ENCODE measurements at places on chromosomes 12 and 14. TPM values are rescaled to one million over a fixed set of nuclear protein-coding genes. Genes with fewer than 3 reads are reported as not detected.
A peak's percentile ranks its signal among the peaks of the same experiment; 100 is the strongest.

GRCh38 chr12:98838231-98838647, 193.1 kb downstream of the APAF1 start:
- no peak for DNase-seq

PRMT5 gene
- total RNA-seq, result 56.6 TPM

INSM2 gene
- not detected for total RNA-seq

DNA sequence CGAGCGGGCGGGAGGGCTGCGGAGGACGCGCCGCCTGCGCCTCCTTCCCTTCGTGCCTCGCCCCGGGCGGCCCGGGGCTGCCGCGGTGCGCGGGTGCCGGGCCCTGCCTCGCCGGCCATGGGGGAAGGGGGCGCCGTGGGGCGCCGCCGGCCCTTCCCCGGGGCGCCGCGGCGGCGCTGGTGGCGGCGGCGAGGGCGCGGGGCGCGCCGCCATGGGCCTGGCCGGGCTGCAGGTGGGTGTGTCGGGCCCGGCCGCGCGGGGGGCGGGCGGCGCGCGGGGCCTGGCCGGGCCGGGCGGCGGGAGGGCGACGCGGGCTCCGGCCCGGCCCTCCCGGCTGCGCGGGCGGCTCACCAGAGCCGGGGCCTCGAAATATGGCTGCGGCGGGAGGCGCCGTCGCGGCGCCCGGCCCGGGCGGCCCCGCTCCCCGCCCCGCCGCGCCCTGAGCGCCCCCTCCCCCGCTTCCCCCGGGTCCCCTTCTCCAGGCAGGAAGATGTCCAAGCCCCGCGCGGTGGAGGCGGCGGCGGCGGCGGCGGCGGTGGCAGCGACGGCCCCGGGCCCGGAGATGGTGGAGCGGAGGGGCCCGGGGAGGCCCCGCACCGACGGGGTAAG, 5.1 kb downstream of the KMT5A start:
- peak; percentile 48 for DNase-seq

DNA sequence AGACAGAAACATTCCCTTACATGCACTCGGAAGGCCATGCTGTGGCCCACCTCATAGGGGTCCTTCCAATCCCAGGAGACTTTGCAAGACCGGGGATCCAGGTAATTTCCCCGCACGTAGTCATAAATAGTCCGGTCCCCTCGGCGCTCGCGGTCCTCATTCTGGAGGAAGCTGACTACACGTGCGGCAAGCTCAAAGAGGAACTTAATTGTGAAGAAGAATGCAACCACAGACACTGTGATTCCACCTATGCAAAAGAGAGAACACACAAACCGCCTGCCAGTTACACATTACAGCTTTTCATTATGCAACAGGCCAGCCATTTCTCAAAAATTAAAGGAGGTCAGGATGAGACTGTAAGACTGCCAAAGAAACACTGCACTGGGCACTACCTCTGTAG, 28.4 kb downstream of the AREL1 start:
- no peak for DNase-seq

DNA sequence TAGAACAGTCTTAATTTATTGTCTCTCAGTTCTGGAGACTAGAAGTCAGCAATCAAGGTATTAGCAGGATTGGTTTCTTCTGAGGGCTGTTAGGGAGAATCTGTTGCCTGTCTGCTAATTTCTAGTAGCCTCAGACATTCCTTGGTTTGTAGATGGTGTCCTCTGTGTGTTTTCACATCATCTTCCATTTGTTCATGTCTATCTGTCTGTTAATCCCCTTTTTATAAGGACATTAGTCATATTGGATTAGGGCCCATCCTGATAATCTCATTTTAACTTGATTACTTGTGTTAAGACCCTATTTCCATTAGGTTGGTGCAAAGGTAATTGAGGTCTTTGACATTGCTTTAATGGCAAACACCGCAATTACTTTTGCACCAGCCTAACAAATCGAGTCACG, 34.3 kb downstream of the TBC1D15 start:
- no peak for DNase-seq

NCAPD2 gene
- 13.1 TPM for total RNA-seq

RTL1 gene
- total RNA-seq, result not detected

AMIGO2 gene
- 2.1 TPM for total RNA-seq

All from left ventricle myocardium superior (tissue), 1 donor.